ENCODE measurements at places on chromosomes 6 and 20. TPM values are rescaled to one million over a fixed set of nuclear protein-coding genes. Genes with fewer than 3 reads are reported as not detected.

DNA sequence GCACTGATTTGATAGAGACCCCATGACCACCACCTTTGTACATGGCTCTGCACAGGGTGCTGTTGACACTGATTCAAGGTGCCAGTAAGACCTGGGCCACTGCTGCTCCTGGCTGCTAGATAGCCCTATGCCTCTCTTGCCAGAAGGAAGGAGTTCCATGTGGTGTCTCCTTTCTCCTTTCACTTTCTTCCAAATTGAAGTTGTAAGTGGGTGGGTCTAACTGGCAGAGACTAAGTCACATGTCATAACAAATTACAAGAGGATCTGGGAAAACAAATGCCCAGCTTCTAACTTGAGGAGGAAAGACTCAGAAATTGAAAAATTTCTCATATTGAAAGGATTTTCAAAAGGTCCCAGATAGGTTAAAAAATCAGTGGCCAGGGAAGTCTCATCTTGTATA, 116.8 kb downstream of the TFAP2B start:
- DNase-seq: no peak
- peaks cover 4% of the 10 kb centered on the region for H3K4me1 ChIP-seq
- no peak overlapping the region for H3K27ac ChIP-seq
- H3K4me3 ChIP-seq: no peak overlapping the region
- H3K27me3 ChIP-seq: no peaks in the 10 kb centered on the region

GRCh38 chr6:113299531-113299930, 557.6 kb upstream of the MARCKS start:
- DNase-seq: no peak
- no peaks in the 10 kb centered on the region for H3K27me3 ChIP-seq
- no peaks in the 10 kb centered on the region for H3K4me1 ChIP-seq
- no peaks in the 10 kb centered on the region for H3K36me3 ChIP-seq
- no peak overlapping the region for H3K4me3 ChIP-seq
- no peak overlapping the region for H3K27ac ChIP-seq

Gene GSTA2
- total RNA-seq: not detected

DNA sequence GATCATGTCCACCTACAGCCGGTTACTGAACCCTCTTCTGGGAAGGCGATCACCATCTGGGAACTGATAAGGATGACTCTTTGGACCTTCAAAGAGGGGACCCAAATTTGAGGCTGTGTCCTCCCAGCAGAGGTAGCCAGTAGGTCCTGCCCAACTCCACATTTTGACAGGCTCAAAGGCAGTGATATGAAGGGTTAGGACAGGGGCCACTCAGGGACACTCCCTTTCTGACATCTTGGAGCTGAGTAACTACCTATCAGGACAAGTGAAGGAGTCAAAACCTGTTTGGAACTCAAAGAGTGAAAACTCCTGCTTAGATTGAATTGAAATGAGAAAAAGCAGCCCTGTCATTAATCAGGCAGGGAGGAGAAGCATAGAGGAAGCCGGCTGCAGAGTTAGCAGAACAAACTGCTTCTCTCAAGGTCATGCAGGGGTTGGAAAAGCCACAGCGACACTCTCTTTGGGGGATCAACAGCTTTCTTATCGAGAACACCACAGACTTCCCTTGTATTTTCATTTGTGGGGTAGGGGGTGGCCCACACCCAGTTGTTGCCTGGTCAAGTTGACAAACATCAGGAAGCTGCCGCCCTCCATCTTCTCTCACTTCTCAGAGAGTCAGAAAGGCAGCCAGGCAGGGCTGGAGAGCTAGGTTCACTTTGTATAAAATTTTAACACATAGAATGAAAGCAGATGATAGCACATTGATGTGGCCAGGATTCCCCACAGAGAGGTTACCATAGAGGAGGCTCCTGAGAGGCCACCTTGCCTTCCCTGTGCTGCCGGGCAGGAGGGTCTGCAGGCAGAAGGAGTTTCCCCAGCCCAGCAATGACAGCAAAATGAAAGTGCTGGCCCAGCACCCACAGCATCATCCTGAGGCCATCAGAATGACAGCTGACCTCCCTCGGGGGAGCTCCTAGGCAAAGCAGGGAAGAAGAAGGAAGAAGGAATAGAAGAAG, 47.6 kb downstream of the AGPAT4 start:
- no peaks in the 10 kb centered on the region for H3K27me3 ChIP-seq
- no peak for DNase-seq
- peaks cover 38% of the 10 kb centered on the region for H3K36me3 ChIP-seq
- H3K4me1 ChIP-seq: peaks cover 40% of the 10 kb centered on the region
- no peak overlapping the region for H3K4me3 ChIP-seq
- peak overlapping the region; percentile 36 for H3K27ac ChIP-seq

Gene HLA-DRB5
- not detected for total RNA-seq

- H3K4me1 ChIP-seq: peaks cover 83% of the 10 kb centered on the region
- no peak for DNase-seq
- H3K36me3 ChIP-seq: peaks cover 16% of the 10 kb centered on the region
These were observed 119.4 kb downstream of the SASH1 start for GRCh38 chr6:148461986-148462577.

DNA sequence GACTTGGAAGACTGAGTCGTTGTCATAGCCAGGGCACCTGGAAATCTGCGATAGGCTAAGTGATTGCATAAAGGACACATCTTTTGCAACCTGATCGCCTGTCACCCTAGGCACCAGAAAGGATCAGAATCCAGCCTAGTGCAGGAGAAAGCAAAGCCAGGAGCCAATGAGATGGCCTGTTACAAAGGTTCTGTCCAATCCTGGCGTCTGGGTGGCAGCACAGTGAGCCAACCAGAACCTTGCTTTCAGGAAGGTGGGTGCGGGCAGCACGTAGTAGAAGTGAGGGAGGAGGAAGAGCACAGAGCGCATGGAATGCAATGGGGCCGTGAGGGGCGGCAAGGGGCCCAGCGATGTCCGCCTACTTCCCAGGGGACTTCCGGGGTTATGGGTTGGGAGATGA, 120.4 kb upstream of the GGTLC1 start:
- no peak for DNase-seq
- no peak overlapping the region for H3K4me3 ChIP-seq
- H3K27ac ChIP-seq: no peak overlapping the region
- no peaks in the 10 kb centered on the region for H3K4me1 ChIP-seq
- no peaks in the 10 kb centered on the region for H3K36me3 ChIP-seq

DNA sequence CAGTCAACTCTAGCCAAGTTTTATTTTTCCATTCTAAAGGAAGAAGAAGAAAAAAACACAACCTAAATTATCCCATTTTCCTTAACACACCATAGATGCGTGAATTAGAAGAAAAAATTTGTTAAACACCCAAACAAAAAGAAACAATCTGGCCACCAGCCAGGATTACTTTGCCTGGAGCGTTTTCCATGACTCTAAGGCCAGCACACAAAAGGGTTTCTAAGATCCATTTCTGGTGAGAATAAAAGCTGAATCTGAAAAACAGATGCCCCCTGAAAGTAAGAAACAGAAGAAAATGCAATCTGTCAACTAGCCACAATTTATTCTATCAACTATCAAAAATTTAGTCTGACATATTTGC, 267.2 kb upstream of the SULF2 start:
- H3K4me3 ChIP-seq: no peak overlapping the region
- no peak overlapping the region for H3K27ac ChIP-seq
- DNase-seq: no peak

Gene PRPH2
- not detected for total RNA-seq

Gene DZANK1
- total RNA-seq: 8.0 TPM

DNA sequence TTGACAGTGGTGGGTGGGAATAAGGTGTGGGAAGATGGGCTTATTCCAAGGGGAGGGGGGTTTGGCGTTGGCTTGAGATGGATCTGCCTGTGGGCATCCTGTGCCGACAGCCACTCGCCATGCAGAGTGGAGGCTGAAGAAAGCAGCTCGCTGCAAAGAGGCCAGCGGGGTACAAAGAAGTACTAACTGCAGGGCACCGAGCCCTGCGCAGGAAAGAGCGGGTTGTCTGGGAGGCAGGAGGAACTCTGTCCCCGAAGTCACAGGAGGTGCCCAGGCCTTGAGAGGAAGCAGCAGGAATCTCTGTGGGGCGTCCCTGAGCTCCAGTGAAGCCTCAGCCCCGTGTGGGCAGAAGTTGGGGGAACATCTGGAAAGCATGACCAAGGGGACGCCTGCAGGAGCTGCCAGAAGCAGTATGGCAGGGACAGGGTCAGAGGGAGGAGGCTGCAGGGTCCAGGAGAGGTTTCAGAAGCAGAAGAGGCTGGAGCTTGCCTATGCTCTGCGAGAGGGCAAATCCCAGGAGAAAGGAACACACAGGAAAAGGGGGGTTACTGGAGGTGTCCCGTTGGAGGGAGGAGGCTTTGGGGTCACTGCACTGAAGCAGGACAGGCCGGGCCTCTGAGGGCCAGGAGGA, 77.2 kb downstream of the THBS2 start:
- H3K4me3 ChIP-seq: no peak overlapping the region
- H3K4me1 ChIP-seq: peaks cover 9% of the 10 kb centered on the region
- no peaks in the 10 kb centered on the region for H3K27me3 ChIP-seq
- H3K36me3 ChIP-seq: no peaks in the 10 kb centered on the region

GRCh38 chr6:39037707-39038106, 10.9 kb upstream of the GLP1R start:
- H3K27ac ChIP-seq: no peak overlapping the region
- H3K4me3 ChIP-seq: no peak overlapping the region
- no peak for DNase-seq
- peaks cover 6% of the 10 kb centered on the region for H3K4me1 ChIP-seq

Gene GRIK2
- total RNA-seq: 11.0 TPM

GRCh38 chr6:87483929-87484328, 11.2 kb downstream of the SLC35A1 start:
- peaks cover 6% of the 10 kb centered on the region for H3K36me3 ChIP-seq
- peak; percentile 41 for DNase-seq
- no peak overlapping the region for H3K27ac ChIP-seq
- H3K27me3 ChIP-seq: no peaks in the 10 kb centered on the region

DNA sequence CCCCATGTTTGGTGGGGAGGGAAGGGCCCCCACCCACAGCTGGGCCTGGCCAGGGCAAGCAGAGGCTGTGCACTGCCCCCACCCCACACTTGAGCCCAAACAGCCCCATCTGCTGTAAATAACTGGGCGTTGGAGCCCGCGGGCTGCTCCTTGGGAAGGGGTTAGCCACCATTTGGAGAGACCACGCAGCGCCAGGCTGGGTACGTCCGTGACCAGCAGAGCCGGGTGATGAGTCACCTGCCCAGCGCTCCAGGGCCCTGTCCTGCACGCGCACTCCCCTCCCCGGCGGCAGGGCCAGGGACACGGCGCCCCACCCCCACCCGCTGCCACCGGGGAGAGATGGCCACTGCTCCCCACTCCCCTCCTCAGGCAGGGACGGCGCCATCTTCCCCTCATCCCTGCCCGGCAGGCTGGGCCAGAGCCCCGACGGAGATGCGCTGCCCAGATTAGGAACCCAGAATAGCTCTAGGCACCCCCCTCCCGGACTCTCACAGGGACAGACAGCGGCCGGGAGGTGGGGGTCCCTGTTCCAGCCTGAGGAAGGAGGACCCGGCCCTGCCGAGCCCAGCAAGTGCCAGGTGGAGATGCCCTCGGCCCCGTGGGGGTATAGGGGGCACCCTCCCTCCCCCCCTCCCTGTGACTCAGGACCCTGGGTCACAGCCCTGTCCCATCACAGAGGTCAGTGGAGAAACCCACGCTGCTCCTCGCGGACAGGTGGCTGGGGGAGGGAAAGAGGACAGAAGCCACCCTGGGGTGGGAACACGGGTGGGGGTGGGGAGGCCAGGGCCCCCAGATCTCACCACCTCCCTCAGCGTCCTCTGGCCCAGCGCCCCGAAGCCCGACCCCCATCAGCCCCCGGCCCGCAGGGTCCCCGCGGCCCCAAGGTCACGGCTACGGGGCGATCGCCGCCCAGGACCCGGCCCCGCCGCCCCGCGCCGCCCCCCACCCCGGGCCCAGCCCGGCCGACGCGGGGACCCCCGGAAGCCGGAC, 642 bp downstream of the EEF1A2 start:
- DNase-seq: no peak
- H3K4me3 ChIP-seq: no peak overlapping the region
- no peaks in the 10 kb centered on the region for H3K4me1 ChIP-seq
- H3K27ac ChIP-seq: no peak overlapping the region
- H3K27me3 ChIP-seq: peaks cover 37% of the 10 kb centered on the region
- H3K36me3 ChIP-seq: no peaks in the 10 kb centered on the region

Gene DSN1
- 29.1 TPM for total RNA-seq

Gene PDYN
- 0.63 TPM for total RNA-seq

DNA sequence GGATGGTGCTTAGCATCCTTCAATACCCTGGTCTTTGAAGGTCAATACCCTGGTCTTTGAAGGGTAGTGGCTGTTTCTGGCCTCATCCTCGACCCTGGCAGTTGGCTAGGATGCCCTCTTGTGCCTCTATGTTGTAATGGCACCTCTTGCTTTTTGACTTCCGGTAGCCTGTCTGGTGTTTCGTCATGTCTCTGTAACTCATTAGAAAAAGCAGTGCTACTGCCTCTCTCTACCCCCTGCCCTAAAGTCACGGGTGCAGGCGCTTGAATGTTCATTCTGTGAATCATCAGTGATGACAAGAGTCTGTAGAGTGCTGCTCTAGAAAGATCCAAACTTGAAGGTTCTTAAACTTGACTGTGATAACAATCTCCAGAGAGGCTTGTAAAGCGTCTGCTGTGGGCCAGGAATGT, 28.3 kb downstream of the RSPO4 start:
- H3K27me3 ChIP-seq: peaks cover 24% of the 10 kb centered on the region
- DNase-seq: no peak
- no peaks in the 10 kb centered on the region for H3K36me3 ChIP-seq
- H3K4me1 ChIP-seq: no peaks in the 10 kb centered on the region
- H3K4me3 ChIP-seq: no peak overlapping the region
- no peak overlapping the region for H3K27ac ChIP-seq

DNA sequence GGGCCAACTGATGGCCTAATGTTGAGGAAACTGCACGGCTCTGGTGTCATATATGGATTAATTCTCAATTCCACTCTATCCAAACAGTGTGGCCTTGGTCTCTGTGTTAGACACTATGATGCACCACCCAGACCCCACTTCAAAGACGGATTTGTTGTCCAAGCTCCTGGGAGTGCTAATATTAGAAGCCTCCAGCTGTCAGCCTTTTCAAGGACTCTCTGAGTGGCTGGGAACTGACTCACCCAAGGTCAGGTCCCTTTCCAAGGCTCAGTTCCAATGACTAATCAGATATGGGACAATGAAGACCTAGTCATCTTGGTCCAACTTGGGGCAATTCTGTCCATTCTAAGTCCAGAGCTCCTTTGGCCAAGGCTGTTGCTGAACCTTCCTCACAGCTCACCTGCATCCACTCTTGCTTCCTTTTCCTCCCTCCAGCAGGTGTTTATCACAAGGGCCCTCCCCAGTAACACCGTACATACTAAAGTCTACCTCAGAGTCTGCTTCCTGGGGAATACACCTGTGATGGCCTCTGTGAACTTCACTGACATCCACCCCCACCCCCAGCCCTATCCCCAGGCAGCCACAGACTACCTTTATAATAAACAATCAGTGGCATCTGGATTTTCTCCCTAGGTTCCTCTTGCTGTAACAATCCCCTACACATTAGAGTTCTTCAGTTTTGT, 7.2 kb upstream of the IL20RA start:
- no peak overlapping the region for H3K4me3 ChIP-seq
- no peak overlapping the region for H3K27ac ChIP-seq
- no peaks in the 10 kb centered on the region for H3K36me3 ChIP-seq
- H3K4me1 ChIP-seq: no peaks in the 10 kb centered on the region

Gene SSTR4
- not detected for total RNA-seq

- H3K4me3 ChIP-seq: no peak overlapping the region
- H3K27ac ChIP-seq: no peak overlapping the region
- no peaks in the 10 kb centered on the region for H3K4me1 ChIP-seq
- no peak for DNase-seq
- peaks cover 13% of the 10 kb centered on the region for H3K36me3 ChIP-seq
These were observed 1007.9 kb upstream of the CITED2 start for GRCh38 chr6:140382355-140382754.

Gene HLA-DMA
- 1.7 TPM for total RNA-seq

GRCh38 chr20:23658989-23659609, 21.3 kb upstream of the CST3 start:
- H3K27ac ChIP-seq: peak overlapping the region; percentile 3
- no peaks in the 10 kb centered on the region for H3K36me3 ChIP-seq
- no peaks in the 10 kb centered on the region for H3K4me1 ChIP-seq
- no peak overlapping the region for H3K4me3 ChIP-seq
- DNase-seq: no peak
